ENCODE measurements at places on chromosomes 12 and 14.

- DNase-seq = no peak
Observed at GRCh38 chr12:132159555-132160003, 15.3 kb downstream of the NOC4L start.

GRCh38 chr12:3350432-3350831 is 140.6 kb upstream of the PRMT8 start:
- DNase-seq = no peak

DNA sequence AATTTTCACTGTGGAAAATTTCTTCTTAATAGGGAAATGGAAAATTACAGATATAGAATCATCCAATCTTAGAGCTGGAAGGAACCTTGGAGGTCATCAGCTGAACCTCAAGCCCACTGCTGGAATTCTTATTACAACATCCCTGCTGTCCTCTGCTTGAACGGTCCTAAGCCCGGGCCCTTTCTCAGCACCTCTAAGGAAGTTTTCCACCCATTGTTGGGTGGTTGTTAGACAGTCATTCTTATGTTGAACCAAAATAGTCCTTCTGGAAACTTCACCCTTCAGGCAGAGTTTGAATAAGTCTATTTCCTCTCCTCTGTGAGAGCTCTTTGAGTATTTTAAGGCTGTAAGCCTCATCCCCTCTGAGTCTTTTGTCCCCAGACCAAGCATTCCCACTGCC is 70.7 kb downstream of the ZFP36L1 start:
- no peak for DNase-seq

GRCh38 chr12:6376079-6376869 is 911 bp upstream of the SCNN1A start:
- DNase-seq = no peak

DNA sequence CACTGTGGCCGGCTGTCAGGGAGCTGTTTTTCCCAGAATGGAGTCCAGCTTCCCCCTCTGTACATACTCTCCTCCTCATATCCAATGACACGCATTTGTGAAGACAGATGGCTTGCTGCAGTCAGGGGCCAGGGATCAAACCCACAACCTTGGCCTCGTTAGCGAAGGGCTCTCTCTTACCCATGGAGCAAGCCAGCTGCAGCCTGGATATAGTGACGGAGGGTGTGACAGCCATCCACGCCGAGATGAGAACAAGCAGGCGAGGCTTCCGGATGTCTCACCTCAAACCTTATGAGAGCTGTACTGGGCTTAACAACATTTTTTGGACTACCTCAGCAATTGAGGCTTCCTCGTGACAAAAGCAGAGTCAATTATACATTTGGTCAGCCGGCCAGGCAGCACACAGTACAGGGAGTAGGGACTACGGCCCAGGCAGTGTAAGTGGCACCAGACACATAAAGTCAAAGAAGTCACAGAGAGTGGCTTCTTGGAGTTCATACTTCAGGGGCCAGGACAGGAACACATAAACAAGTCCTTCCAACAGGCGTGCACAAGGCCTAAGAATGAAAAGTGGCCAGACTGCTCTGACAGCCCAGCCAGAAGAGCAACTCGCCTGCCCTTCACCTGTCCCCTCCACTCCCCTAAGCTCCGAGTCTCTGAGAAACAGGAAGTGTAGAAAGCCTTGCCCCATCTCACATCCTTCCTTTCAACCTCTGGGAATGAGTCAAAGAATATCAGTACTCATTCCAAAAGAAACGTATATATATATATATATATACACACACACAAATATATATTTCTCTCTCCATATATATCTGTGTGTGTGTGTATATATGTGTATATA is 115.1 kb downstream of the TTC7B start:
- no peak for DNase-seq

- no peak for DNase-seq
Observed at GRCh38 chr12:98464190-98464589, 51.2 kb upstream of the TMPO start.

GRCh38 chr14:68124050-68124449 is 304.5 kb downstream of the RAD51B start:
- no peak for DNase-seq

DNA sequence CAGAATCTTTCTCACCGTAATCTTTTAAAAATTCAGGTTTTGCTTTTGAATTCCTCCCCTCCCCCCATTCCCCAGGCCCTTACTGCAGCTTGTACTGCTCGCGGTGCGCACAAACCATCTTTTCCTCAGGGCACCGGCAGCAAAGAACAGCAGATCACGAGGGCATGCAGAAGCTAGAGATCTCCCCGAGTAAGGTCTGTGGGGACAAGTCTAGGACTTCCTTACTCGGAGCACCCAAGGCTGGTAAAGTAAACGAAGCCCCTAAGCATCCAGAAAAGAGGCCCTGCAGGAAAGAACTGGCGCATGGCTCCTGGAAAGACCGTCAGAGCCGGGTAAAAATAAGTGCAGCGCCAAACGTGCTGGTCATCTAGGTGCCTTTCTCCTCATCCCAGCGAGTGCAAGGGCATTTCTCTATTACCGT is 727 bp downstream of the LDHB start:
- peak; percentile 34 for DNase-seq

GRCh38 chr12:124345795-124346194 is 50.9 kb downstream of the RFLNA start:
- DNase-seq = no peak

- no peak for DNase-seq
Observed at GRCh38 chr12:28936711-28937110, 212.4 kb upstream of the FAR2 start.

DNA sequence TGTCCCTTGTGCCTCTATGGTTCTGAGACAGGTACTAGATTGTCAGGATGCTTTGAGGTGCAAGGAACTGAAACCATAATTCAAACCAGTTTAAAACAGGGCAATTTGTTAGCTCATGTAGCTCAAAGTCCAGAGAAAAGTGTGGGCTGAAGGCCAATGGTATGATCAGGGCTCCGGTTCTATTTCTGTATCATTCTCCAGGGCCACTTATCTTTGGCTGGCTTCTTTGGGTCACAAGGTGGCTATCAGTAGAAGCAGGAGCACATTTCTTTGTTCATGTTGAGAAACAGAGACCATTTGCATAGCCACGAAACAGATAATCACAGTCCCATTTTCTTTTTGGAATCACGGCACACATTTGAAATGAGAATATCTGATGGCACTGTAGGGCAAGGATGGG is 294.9 kb downstream of the ETNK1 start:
- DNase-seq = no peak

GRCh38 chr14:23722675-23723074 is 86.5 kb downstream of the DHRS2 start:
- no peak for DNase-seq

GRCh38 chr12:103442822-103443221 is 52.9 kb downstream of the C12orf42 start:
- no peak for DNase-seq

- no peak for DNase-seq
Observed at GRCh38 chr14:85421186-85421877, 108.6 kb upstream of the FLRT2 start.

DNA sequence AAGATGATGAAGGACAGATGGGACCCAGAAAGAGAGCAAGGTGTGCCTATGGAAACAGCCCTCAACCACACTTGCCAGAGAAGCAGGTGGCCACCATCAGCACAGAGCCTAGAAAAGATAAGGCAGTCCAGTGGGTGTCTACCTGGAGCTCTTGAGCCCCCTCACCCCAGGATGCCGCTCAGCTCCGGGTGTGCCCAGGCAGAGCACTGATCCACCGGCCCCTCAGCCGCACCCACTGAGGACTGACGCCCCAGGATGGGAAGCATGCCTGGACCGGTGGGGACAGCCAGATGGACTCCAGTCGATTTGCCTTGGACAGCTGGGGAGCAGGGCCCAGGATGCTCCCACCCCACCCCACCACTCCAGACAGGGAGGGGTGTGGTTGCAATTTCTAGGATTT is 15.1 kb upstream of the ZFP36L1 start:
- DNase-seq = no peak
